ENCODE measurements at places on chromosomes 16 and 17.
A peak's percentile ranks its signal among the peaks of the same experiment; 100 is the strongest.

DNA sequence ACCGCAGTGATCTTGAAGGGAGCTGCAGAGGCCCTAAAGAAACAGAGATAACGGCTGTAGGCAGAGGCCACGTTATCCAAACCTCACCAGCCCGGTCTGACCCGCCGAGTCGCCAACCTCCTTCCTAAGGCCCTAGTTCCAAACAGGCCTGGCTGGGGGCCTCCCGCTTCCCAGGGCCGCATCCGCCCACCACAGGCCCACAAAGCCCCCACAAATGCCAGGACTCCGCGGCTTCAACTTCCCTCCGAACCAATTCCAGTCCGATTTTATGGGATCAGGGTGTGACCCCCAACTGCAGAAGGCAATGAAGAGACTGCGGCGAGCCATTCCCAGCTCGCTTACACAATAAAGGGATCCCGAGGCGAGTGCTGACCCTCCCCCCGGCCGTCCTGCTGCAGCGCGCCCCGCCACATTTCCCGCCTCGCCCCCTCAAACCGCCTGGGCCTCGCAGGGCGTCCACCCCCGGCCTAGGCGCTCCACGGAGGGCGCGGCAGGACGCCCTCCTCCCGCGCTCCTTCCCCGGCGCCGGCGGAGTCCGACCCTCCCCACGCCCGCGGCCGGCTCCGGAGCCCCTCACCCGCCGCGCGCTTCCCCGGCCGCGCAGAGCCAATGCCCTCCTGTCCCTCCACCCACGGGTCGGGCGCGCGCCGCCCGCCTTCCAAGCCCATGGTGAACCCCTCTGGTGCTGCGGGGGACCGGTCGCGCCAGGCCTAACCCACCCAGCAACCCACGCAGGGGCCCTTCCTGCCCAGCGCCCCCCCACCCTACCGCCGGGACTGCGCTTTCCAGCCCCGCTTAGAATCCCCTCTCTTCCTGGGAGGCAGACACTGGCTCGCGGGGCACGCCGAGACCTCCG lies 926 bp downstream of the MYH10 start:
- peak; percentile 1 for DNase-seq

- peak; percentile 75 for DNase-seq
These were observed 39.2 kb downstream of the ZNF778 start for GRCh38 chr16:89256651-89257254.

DNA sequence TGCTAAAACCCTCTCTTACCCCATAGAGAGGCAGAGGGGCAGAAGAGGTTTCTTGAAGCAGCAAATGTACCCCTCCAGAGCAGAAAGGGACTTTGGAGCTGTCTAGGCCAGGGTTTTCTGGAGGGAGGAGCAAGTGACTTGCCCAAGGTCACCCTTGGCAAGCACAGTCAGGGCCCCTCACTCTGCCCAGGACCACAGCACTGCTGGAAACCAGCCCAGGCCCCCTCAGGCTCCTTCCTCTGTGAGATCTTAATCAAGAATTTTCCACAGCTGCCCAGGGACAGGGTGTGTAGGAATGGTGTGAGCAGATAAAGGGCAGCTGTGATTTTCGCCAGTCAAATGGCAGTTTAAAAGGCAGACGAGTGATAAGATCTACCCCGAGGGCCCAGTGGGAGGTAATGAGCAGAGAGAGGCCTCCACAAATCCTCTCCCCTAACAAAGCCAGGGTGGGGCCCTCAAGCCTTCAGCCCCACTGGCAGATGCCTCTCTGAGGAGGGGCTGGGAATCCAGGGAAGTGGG lies 3.9 kb upstream of the SLC12A3 start:
- peak; percentile 8 for DNase-seq

- no peak for DNase-seq
These were observed 44.6 kb downstream of the CMTM4 start for GRCh38 chr16:66651965-66652364.

DNA sequence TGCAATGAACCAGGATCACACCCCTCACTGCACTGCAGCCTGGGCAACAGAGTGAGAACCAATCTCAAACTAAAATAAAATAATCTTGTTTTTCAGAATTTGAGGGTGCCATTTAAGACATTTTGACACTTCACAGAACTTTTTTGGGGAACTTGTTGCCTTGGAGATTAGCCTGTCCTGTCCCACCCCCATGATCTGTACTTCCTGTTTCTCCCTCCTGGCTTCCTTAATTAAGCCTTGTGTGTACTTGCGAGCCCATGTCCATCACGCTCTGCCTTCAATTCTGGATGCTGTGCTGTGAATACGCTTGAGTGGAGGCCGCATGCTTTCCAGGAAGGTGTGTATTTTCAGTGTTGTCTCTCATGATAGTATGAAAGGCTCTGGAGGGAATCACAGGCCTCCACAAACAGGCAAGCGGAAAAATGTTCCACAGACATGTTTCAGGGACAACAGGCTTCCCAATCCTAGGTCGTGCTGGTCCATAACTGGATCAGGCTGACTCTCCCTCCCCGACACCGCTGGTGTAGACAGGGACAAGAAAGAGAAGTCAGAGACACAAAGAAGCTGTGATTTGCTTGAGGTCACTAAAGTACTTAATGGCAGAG lies 56.9 kb downstream of the NOS2 start:
- DNase-seq: no peak
